CD4-positive, alpha-beta T cell (primary cell): ENCODE measurements at places on chromosomes 12 and 14.

DNA sequence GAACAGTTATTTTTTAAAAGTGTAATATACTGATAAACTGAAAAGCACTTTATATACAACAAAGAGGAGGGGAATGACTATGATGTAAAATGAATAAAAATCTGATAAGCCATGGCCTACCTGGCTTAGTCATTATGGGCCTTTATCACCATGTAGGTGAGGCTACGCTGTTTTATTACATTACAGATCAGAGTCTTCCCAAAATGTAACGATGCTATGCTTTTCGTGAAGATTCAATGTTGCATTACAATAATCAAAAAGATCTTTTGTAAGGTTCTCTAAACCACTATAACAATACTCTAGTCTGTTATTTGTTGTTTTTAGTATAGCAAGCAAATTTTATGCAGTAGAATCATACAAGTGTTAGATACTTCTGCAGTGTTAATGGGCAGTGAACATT, 34.2 kb downstream of the ARID4A start:
- peaks cover 61% of the 10 kb centered on the region for H3K36me3 ChIP-seq
- H3K27ac ChIP-seq = no peak overlapping the region
- H3K27me3 ChIP-seq = no peaks in the 10 kb centered on the region
- H3K4me3 ChIP-seq = no peak overlapping the region

GRCh38 chr14:106455026-106455425, 928.6 kb downstream of the TMEM121 start:
- no peak overlapping the region for H3K4me3 ChIP-seq
- DNase-seq = no peak
- H3K4me1 ChIP-seq = peaks cover 3% of the 10 kb centered on the region
- no peak overlapping the region for H3K27ac ChIP-seq

- no peak overlapping the region for H3K4me3 ChIP-seq
- no peak for DNase-seq
- no peaks in the 10 kb centered on the region for H3K27me3 ChIP-seq
These were observed 2.8 kb downstream of the GABARAPL1 start for GRCh38 chr12:10215436-10215835.

- H3K36me3 ChIP-seq = no peaks in the 10 kb centered on the region
- DNase-seq = no peak
- H3K4me3 ChIP-seq = no peak overlapping the region
These were observed 85.4 kb downstream of the PTCSC3 start for GRCh38 chr14:36091096-36091495.

- no peak overlapping the region for H3K4me3 ChIP-seq
- no peaks in the 10 kb centered on the region for H3K36me3 ChIP-seq
- no peak for DNase-seq
These were observed 77.0 kb upstream of the OVCH1 start for GRCh38 chr12:29574500-29574899.

DNA sequence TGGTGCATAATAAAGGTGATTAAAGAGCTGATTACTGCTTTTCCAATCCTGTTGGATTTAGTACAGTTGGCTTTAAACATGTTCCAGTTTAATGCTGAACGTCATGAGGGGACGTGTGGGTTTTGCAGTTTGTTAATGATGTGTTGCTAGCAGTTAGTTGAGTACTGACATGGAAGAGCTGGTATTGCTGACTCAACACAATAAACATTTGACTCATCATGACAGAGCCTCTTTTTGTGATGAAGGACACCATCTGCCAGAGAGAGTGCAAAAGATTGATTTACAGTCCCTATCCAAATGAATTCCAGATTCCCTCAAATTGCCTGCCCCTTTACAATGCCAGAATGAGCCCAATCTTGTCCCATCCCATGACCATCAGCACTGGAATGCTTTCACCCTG, 346.2 kb upstream of the PRICKLE1 start:
- no peaks in the 10 kb centered on the region for H3K27me3 ChIP-seq
- no peaks in the 10 kb centered on the region for H3K36me3 ChIP-seq
- H3K4me3 ChIP-seq = no peak overlapping the region
- no peaks in the 10 kb centered on the region for H3K4me1 ChIP-seq
- H3K27ac ChIP-seq = no peak overlapping the region

DNA sequence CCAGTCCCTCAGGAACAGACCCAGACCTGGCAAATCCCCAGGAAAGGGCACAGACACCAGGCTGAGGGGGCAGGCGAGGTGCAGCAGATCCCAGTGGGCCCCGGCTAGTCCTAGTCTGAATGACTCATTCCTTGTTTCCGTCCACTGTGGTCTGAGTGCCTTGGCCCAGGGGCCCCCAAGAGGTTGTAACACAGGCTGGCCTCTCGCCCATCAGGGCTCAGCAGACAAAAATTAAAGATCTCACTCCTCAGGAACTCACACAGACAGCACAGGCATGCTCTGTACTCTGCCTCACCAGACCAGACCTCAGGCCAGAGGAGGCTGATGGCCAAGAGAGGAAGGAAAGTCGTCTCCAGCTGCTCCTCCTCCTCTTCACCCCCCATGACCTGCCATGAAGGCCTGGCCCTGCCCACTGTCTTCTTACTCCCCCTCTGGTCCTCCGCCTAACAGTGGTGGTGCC, 7.7 kb upstream of the LTBP2 start:
- no peak overlapping the region for H3K4me3 ChIP-seq
- H3K36me3 ChIP-seq = no peaks in the 10 kb centered on the region
- H3K27me3 ChIP-seq = no peaks in the 10 kb centered on the region
- no peak for DNase-seq
- peaks cover 55% of the 10 kb centered on the region for H3K4me1 ChIP-seq
- H3K27ac ChIP-seq = no peak overlapping the region

- no peak overlapping the region for H3K27ac ChIP-seq
These were observed 9.2 kb downstream of the CABP1 start for GRCh38 chr12:120649442-120650232.

DNA sequence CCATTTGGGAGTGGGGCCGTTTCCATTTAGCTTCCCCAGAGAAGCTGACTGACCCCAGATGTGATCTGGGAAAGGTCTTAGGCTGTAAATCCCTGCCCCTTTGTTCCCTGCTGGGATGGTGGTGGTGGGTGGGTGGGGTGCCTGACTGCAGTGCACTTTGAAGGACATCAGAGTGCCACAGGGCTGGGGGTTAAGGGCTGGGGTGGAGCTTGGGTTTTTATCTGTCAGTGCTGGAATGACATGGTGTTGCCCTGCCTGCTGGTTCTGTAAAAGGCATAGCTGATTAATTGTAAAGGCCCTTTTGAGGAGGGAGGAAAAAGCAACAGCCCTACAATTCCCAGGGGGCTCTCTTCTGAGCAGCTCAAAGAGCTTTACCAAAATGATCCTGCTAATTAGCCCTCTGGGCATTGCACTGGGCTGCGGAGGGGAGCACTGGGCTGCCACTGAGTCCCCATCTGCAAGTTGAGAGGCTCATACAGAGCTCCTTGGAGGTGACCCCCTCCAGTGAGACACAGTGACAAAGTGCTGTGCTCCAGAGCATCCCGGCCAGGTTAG, 21.1 kb downstream of the PLEKHG3 start:
- H3K36me3 ChIP-seq = peaks cover 9% of the 10 kb centered on the region
- no peak for DNase-seq
- no peaks in the 10 kb centered on the region for H3K27me3 ChIP-seq
- no peak overlapping the region for H3K4me3 ChIP-seq
- peak overlapping the region; percentile 29 for H3K27ac ChIP-seq

DNA sequence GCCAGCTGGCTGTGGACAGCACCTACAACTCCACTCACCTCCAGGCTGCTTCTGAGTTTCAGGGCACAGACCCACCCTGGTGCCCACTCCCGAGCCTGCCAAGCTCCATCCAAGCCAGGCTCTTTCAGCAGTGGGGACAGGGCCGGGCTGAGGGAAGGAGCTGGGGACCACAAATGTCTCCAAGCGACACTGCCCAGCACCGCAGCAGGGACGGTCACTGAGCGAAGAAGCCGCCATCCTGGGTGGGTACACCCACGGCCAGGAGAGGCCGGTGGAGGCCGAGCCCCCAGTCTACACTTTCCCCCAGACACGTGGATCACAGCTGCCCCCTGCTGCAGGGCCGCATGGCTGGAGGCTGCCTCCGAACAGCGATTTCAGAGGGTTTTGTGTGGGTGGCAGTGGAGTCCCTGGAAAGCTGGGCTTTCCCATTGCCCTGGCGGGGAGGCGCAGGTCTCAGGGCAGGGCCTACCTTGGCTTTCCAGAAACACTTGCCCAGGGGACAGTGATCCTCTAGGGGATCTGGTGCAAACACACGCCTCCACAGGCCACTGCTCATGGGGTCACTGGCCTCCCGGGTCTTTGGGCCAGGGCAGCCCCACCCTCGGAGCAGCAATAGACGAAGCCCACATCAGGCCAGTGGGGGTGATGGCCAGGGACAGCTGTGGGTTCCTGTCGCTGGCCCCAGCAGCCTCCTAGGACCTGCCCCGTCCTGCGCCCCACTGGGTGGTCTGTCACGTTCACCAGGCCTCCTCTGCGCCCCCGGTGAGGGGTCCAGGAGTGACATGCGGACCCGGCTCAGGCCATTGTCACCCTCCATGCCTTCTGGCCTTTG, 1.2 kb upstream of the GPR132 start:
- peak overlapping the region; percentile 95 for H3K27ac ChIP-seq
- H3K36me3 ChIP-seq = no peaks in the 10 kb centered on the region
- H3K4me3 ChIP-seq = peak overlapping the region; percentile 82

- H3K27me3 ChIP-seq = no peaks in the 10 kb centered on the region
- H3K27ac ChIP-seq = no peak overlapping the region
- H3K4me1 ChIP-seq = no peaks in the 10 kb centered on the region
- no peak for DNase-seq
These were observed 444.2 kb downstream of the SNAPC1 start for GRCh38 chr14:62206456-62206855.

- H3K36me3 ChIP-seq = no peaks in the 10 kb centered on the region
- peaks cover 4% of the 10 kb centered on the region for H3K27me3 ChIP-seq
- H3K4me3 ChIP-seq = no peak overlapping the region
- DNase-seq = no peak
- no peak overlapping the region for H3K27ac ChIP-seq
These were observed 79.4 kb upstream of the CDKN3 start for GRCh38 chr14:54317391-54317790.

GRCh38 chr12:132477703-132478432, 12.1 kb upstream of the FBRSL1 start:
- no peak for DNase-seq
- H3K36me3 ChIP-seq = no peaks in the 10 kb centered on the region
- no peak overlapping the region for H3K4me3 ChIP-seq
- no peaks in the 10 kb centered on the region for H3K27me3 ChIP-seq
- peaks cover 32% of the 10 kb centered on the region for H3K4me1 ChIP-seq
- no peak overlapping the region for H3K27ac ChIP-seq

GRCh38 chr12:32926963-32927362, 30.4 kb upstream of the PKP2 start:
- H3K27me3 ChIP-seq = no peaks in the 10 kb centered on the region
- DNase-seq = no peak

GRCh38 chr12:126286203-126286602, 1221.0 kb downstream of the AACS start:
- H3K27me3 ChIP-seq = no peaks in the 10 kb centered on the region
- no peak overlapping the region for H3K4me3 ChIP-seq
- H3K4me1 ChIP-seq = no peaks in the 10 kb centered on the region
- no peaks in the 10 kb centered on the region for H3K36me3 ChIP-seq
- H3K27ac ChIP-seq = no peak overlapping the region

GRCh38 chr12:24608637-24609285, 340.1 kb downstream of the BCAT1 start:
- no peaks in the 10 kb centered on the region for H3K4me1 ChIP-seq
- H3K4me3 ChIP-seq = no peak overlapping the region
- H3K36me3 ChIP-seq = no peaks in the 10 kb centered on the region
- no peaks in the 10 kb centered on the region for H3K27me3 ChIP-seq
- DNase-seq = no peak

- H3K4me3 ChIP-seq = peak overlapping the region; percentile 46
- no peaks in the 10 kb centered on the region for H3K36me3 ChIP-seq
- no peak overlapping the region for H3K27ac ChIP-seq
- peaks cover 85% of the 10 kb centered on the region for H3K27me3 ChIP-seq
- no peak for DNase-seq
- peaks cover 32% of the 10 kb centered on the region for H3K4me1 ChIP-seq
These were observed 1.4 kb upstream of the KCNK13 start for GRCh38 chr14:90060312-90060964.

GRCh38 chr14:95225251-95225887, 68.0 kb upstream of the DICER1 start:
- DNase-seq = no peak
- no peaks in the 10 kb centered on the region for H3K27me3 ChIP-seq
- H3K27ac ChIP-seq = no peak overlapping the region
- no peaks in the 10 kb centered on the region for H3K4me1 ChIP-seq
- H3K4me3 ChIP-seq = no peak overlapping the region

- H3K27me3 ChIP-seq = peaks cover 9% of the 10 kb centered on the region
- no peaks in the 10 kb centered on the region for H3K4me1 ChIP-seq
- H3K4me3 ChIP-seq = no peak overlapping the region
- no peak overlapping the region for H3K27ac ChIP-seq
These were observed 94.2 kb upstream of the MYL2 start for GRCh38 chr12:111014547-111014946.

DNA sequence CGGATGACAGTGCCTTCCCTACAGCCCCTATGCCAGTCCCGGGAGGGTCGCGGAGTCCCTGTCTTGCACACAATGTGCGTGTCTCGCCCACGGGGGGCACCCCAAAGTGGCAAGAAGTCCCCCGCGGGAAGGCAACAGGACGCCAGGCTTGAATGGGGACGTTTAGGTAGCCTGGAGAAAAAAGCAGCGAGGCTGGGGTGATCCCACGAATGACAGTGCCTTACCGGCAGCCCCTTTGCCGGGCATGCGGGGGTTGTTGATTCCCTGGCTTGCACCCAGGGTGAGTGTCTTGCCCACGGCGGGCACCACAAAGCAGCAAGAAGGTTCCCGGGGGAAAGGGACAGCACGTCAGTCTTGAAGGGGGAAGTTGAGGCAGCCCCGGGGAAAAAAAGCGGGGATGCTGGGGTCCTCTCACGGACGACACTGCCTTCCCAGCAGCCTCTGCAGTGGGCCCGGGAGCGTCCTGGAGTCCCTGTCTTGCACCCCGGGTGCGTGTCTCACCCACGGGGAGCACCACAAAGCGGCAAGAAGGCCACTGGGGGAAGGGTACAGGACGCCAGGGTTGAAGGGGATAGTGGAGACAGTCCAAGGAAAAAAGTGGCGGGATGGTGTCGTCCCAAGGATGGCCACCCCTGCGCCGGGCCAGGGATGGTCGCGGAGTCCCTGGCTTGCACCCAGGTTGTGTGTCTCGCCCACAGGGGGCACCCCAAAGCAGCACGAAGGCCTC, 156.8 kb upstream of the ALG10B start:
- no peaks in the 10 kb centered on the region for H3K27me3 ChIP-seq
- H3K36me3 ChIP-seq = no peaks in the 10 kb centered on the region
- H3K4me3 ChIP-seq = no peak overlapping the region
- H3K4me1 ChIP-seq = no peaks in the 10 kb centered on the region
- no peak for DNase-seq
- H3K27ac ChIP-seq = no peak overlapping the region

- no peak for DNase-seq
- no peaks in the 10 kb centered on the region for H3K27me3 ChIP-seq
- no peaks in the 10 kb centered on the region for H3K36me3 ChIP-seq
- no peak overlapping the region for H3K4me3 ChIP-seq
These were observed 552.3 kb downstream of the VRK1 start for GRCh38 chr14:97349463-97349862.

- DNase-seq = no peak
- H3K27ac ChIP-seq = no peak overlapping the region
- H3K4me3 ChIP-seq = no peak overlapping the region
- H3K36me3 ChIP-seq = no peaks in the 10 kb centered on the region
- H3K4me1 ChIP-seq = no peaks in the 10 kb centered on the region
- no peaks in the 10 kb centered on the region for H3K27me3 ChIP-seq
These were observed 491.0 kb downstream of the SNAPC1 start for GRCh38 chr14:62253171-62253570.
